ENCODE measurements at places on chromosomes 7 and 10. TPM values are rescaled to one million over a fixed set of nuclear protein-coding genes. Genes with fewer than 3 reads are reported as not detected.

Gene MSMB
- total RNA-seq: not detected

- no peak for DNase-seq
These were observed 72.1 kb downstream of the WNT2 start for GRCh38 chr7:117250801-117251200.

DNA sequence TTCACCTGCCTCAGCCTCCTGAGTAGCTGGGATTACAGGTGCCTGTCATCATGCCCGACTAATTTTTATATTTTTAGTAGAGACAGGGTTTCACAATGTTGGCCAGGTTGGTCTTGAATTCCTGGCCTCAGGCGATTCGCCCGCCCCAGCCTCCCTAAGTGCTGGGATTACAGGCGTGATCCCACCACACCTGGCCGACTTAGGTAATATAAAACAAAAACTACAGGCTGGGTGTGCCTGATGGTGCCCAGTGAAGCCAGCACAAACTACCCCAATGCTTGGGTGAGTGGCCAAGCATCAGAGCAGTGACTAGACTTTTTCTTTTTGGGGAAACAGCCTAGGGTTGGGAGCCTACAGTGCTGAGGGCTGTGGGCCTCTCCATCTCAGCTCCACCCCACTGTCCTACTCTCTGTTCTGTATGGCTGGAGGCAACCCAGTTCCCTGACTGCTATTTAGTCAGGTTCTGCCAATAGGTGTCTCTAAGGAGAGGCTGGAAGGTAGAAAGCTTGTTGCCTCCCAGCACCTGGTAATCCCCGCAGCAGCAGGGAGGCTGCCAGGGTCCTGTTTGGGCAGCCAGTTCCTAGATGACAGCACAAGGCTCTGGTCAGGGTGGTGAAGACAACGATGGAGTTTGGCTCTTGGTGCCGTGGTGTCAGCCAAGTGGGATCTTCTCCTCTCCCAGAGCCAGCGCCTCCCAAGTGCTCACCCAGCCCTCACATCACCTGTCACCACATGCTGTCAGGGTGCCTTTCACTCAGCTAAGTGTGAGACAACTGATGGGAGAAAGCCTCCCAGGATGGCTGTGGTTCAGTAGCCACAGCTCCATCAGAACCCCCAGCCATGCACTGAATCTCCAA is 10.4 kb upstream of the NACAD start:
- DNase-seq: no peak

- no peak for DNase-seq
These were observed 2.8 kb upstream of the WAPL start for GRCh38 chr10:86524225-86524962.

Gene OGA
- 56.9 TPM for total RNA-seq

Measured in foreskin keratinocyte (primary cell).